RWPE1 (cell line): ENCODE measurements at places on chromosomes 1 and 21.

DNA sequence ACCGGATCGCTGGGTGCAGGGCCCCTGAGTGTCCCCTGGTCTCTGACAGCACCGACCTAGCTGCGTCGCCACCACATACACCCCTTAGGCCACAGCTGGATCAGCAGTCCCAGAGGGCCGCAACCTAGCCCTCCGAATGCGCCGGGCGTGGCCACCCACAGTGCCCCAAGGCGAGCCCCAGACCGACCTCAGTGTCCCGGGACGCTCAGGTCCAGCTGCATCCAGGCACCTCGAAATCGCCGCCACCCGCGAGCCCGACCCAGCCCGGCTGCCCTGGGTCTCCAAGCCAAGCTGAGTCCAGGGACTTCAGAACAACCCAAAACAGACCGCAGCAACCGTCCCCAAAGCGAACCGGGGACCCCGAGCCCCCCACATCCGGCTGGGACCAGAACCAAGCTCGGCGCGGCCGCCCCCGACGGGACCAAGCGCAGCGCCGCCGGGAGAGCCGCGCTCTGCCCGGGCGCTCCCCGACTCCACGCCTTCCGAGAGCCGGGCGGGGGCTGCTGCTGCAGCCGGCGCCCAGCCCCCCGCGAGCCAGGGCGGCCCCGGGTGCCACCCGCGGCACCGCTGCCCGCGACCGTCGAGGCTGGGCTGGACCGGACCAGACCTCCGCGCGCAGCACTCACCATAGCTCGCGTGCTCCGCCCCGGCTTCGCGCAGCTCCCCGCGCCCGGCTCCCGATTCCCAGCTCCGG lies 54.6 kb upstream of the ECE1 start:
- no peak for DNase-seq

DNA sequence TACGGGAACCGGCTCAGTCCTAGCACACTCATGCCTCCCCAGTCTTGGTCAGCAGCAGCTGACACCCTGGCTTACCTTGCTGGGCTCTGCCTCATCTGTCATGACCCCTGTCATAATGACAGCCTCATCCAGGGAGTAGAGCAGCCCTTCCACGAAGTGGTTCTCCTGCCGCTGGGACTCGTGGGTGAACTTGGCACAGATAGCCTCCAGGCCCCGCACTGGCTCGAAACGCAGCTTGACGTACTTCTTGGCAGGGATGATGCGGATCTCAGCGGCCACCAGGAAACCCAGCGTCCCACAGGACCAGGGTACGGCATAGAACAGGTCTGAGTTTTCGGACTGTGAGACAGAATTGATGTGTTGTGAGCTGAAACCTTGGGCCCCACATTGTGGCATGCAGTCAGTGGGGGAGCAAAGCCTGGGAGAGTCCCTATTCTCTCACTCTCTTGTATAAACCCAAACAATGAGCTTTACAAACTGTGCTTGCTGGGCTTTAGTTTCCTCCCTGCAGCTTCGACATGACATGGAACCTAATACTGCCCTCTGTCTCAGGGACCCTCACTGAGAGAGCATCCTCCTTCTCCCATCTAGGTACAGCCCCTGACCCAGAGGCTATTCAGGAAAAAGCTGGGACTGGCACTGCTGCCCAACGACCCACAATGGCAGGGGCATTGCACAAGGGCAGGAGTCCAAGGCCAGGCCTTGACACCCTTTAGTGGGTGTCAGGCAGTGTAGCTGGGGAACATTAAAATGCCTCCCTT lies 15.5 kb downstream of the DHCR24 start:
- no peak for DNase-seq

DNA sequence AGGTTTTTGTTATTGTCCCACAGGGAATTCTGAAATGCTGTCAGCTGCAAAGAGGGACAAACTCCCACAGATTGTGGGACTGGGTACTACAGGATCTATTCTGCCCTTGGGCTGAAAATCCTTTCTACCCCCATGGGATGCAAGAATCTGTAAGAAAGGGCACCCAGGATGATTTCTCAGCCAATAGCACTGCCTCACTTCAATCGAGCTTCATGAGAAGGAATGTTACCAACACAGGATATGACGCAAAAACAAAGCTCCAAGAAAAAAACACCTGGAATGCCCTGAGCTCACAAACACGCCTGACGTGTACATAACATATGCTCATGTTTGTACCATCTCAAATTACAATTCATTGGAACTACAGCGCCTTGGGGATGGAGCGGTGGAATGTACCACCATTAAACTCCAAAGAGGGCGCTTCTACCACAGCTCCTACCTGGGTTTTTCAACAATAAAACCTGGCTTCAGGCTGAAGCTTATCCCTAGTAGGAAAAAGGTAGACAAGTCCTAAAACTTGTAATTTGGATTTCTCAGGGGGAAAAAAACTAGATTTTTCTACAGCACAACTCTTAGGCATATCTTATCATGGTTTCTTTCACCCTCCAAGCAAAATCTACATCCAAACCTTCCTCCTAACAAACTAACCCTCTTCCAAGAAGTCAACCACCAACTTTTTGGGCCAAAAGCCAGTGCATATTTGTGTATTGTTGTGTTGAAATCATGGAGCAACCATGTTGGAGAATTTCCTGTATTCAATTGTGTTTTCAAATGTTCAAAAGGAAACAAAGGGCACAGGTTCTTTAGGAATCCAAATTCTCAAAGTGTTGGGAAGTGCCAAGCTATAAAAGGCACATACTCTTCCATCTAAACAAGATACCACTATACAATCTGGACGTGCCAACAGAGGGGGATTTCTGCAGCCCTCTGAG lies 78.9 kb downstream of the TGFBR3 start:
- DNase-seq: no peak

GRCh38 chr1:78441921-78442320 lies 48.9 kb upstream of the PTGFR start:
- no peak for DNase-seq

- peak; percentile 92 for DNase-seq
These were observed 14.8 kb upstream of the PAQR6 start for GRCh38 chr1:156262461-156263287.

- no peak for DNase-seq
These were observed 19.0 kb upstream of the SUMO3 start for GRCh38 chr21:44836666-44837471.

DNA sequence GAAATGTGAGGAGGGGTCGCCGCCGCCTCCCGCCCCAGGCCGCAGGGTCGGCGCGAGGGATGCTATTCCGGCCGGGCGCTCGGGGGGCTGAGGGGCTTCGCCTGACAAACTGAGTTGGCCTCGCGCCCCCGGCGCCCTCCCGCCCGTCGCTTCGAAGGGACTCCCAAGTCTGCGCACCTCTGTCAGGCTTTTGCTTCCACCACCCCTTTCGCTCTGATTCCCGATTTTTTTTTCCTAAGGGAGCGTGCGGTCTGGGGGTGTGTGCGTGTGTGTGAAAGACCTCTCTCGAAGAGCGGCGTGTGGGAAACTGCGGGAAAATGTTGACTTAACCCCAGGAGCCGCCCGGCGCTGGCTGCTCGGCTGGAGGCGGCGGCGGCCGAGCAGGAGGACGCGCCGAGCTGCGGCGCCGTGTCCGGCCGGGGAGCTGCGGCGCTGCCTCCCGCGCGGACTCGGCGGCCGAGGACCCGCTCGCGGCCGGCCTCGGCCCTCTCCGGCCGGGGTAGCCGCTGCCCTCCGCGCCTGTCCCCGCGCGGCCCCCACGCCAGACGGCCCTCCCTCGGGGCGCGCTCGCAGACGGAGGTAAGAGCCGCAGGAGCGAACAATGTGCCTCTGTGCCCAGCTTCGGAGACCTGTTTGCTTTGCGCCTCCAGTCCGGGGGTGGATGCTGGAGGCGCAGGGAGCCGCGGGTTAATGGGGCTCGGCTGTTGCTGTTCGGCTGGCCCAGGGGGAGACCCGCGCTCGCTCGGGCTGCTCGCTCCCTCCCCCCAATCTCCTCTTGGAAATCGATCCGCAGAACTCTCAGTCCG lies 1.1 kb downstream of the ADGRL2 start:
- peak; percentile 22 for DNase-seq

DNA sequence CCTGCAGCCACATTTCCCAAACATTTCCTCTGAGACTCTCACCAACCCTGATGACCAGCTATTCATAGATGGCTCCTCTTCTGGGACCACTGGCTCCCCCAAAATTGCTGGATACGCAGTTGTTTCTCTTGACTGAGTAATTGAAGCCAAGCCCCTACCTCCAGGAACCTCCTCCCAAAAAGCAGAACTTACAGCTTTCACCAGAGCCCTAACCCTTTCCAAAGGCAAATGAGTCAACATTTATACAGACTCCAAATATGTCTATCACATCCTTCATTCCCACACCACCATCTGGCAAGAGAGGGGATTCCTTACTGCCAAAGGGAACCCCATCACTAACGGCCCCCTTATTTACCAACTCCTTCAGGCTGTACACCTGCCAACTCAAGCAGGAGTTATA lies 20.3 kb upstream of the CA6 start:
- no peak for DNase-seq

DNA sequence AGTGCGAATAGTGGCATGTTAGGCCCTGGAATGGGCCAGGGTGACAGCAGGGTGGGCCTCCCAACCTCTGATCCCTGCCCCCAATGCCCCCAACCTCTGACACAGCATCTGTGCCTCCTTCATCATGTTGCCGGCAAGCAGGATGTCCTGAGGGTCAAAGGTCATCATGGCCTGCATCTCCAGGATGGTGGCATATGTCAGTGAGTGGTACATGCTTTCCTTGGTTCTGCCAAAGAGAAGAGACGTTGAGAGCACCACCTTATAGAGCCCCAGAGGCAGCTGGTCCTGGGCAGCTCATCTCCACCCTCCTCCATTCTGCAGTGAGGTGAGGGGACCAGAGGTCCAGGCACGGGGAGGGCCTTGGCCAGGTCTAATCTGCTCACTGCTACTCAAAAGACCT lies 17.6 kb downstream of the TTC39A start:
- DNase-seq: no peak

DNA sequence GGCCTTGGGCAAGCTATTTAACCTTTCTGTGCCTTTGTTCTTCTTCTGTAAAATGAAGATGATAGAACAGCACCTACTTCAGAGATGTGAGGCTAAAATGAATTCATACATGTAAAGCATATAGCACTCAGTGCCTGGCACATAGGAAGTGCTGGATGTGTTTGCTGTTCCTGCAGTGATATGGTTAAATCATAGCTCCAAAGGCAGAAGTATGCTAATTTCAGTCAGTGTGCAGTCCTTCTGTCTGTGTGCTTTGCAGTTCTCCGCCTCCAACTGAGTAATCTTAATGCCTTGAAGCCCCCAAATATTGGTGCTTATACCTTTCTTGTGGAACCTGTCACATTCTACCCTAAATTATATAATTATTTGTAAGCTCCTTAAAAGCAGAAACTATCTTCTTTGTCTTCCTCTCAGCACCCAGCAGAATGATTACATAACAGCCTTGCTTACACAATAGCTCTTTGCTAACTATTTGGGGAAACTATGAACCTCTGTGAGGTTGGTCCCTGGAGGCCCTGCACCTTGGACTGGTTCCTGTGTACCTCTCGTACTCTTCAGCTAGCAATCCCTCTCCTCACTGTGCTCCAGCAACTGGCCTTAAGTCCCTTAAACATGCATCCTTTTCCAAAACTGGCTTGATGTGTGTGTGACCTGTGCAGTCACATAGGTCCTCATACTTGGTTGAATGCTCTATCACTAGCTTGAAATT lies 57.0 kb upstream of the CACYBP start:
- DNase-seq: no peak

DNA sequence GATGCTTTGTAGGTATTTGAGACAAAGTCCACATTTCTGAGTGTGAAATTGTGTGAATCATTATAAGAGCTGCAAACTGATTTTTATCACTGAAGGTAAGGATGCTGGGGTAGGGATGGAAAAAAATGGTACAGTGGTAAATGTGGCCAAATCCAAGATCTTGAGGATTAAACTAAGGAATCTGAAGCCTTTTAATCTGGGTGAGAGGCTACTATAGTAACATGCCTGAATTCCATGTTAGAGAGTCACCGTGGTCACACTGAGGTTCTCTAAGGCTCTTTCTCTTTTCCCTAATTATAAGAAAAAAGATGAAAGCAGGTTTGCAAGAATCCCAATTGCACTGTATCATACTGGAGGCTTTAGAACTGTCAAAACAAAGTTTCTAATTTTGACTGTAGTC lies 17.6 kb downstream of the PTGER3 start:
- DNase-seq: no peak

GRCh38 chr1:8473121-8473875 lies 155.4 kb downstream of the SLC45A1 start:
- no peak for DNase-seq

DNA sequence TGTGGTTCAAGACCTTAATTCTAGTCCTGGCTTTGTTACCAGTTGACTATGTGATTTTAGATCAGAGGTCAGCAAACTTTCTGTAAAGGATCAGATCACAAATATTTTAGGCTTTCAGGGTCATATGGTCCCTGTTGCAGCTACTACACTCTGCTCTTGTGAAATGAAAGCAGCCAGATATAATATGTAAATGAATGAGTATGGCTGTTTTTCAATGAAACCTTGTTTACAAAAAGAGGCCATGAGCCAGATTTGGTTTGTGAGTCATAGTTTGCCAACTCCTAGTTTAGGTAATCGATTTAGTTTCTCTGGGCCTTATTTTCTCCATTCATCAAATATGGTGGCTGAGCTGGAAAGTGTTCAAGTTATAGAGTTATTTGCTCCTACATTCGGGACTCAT lies 346.7 kb downstream of the NUF2 start:
- no peak for DNase-seq

DNA sequence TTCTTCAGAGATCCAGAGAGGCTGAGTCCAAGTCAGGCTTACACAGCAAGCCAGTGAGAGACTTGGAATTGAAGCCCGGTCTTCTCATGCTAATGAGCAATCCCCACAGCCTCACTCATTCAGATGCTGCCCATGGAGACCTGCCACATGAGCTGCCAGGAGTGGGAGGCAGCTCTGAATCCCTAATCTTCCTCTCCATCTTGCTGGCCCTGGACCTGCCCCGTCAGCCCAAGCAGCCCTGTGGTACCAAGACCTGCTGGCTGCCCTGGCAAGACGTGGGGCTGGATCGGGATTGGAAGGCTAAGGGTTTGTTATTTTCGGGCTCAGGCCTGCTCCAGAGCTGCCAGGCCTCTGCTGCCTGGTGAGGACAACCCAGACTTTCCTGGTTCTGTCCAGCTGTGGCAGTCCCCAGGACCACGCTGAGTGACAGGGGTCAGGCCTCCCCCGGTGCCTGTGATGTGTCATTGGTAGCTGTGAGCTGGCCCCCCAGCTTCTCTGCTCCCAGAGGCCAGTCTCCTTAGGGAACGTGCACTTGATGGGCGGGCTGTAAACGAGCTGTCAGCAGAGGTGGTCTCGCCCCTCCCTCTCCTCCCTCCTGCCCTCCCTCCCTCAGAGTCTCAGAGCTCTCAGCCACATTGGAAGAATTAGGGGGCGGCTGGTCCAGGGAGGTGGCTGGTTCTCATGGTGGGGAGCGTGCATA lies 135.0 kb downstream of the FOXD2 start:
- DNase-seq: no peak

GRCh38 chr1:14745789-14746188 lies 147.3 kb downstream of the KAZN start:
- no peak for DNase-seq

- DNase-seq: no peak
These were observed 76.5 kb upstream of the NFIA start for GRCh38 chr1:61005614-61006580.

DNA sequence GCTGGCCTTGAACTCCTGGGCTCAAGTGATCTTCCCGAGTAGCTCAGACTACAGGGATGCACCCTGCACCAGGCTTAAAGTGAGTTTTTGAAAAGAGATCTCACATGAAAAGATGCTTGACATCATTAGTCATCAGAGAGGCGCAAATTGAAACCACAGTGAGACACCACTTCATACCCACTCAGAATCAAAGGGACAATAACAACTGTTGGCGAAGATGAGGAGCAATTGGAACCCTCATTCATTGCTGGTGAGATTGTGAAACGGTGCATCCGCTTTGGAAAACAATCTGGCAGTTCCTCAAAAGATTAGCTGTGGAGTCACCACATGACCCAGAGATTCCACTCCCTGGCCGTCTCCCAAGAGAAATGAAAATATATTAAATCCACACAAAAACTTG lies 122.3 kb downstream of the PGBD5 start:
- no peak for DNase-seq
